ENCODE measurements at places on chromosomes 2 and 18.

DNA sequence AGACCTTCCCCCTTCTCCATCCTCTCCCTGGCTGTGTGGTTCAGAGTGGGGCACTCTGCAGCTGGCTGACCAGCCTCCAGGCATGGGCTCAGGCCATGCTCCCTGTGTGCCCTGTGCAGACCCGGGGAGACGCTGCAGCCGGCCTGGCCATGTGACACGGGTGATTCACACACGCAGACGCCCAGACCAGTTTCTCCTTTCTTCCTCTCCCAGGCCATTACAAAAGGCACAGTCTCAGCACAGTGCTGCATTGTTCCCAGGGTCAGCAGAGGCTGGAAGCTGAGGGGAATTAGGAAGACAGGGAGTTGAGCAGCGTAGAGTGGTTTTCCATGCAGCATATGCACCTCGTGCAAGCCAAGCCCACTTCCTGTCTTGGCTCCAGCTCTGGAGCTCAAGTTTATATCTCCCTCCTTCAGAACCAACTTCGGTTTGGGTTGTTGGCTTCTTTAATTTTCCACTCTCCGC, 288.5 kb downstream of the TNS1 start:
- no peak overlapping the region for H3K4me3 ChIP-seq
- H3K27me3 ChIP-seq, result no peaks in the 10 kb centered on the region
- H3K36me3 ChIP-seq, result no peaks in the 10 kb centered on the region
- H3K27ac ChIP-seq, result no peak overlapping the region
- no peak for DNase-seq
- peaks cover 5% of the 10 kb centered on the region for H3K4me1 ChIP-seq

- no peaks in the 10 kb centered on the region for H3K27me3 ChIP-seq
- no peak for DNase-seq
- no peak overlapping the region for H3K4me3 ChIP-seq
- H3K4me1 ChIP-seq, result no peaks in the 10 kb centered on the region
- H3K27ac ChIP-seq, result no peak overlapping the region
- no peaks in the 10 kb centered on the region for H3K36me3 ChIP-seq
Observed at GRCh38 chr2:226431288-226431948, 368.2 kb downstream of the IRS1 start.

DNA sequence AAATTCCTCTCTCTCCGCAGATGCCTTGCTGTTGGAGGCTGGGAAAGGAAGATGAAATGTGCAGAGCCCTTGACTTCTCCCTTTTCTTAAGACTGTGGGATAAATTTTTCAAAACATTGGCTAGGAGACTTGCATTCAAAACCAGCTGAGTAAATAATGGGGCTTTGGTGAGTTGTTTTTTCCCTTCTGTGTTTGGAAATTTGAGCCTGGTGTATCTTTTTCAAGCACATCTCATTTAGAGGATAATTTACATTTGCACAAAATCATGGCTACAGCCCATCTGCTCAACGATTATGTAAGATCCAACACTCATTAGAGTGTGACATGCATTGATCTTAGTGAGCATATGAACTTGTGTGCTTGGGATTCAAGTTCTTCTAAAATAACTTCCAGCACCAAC, 112.1 kb upstream of the ATP8B1 start:
- 0 out of 2 replicates have a peak, but pooled peaks cover 2% of the 10 kb centered on the region for H3K4me1 ChIP-seq
- no peak for DNase-seq
- H3K27me3 ChIP-seq, result no peaks in the 10 kb centered on the region
- no peak overlapping the region for H3K4me3 ChIP-seq

DNA sequence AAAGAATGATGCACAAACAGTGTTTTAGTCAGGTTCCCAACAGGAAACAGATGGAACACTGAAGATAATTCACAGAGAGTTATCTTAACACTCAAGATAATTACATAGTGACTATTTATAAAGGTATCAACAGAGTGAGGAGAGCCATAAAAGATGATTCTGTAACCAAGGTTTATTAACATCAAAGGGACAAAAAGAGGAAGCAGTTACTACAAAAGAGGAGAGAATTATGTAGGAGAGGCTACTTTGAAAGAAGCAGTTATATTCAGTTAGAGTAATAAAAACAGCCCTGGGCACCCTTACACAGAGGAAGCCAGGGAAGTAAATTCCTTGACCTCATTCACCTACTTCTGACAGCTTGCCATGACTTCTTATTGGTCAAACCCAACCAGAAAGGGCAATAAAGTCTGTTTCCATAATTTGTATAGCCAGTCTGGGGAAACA, 326.5 kb upstream of the SLC39A10 start:
- no peak for DNase-seq
- no peak overlapping the region for H3K27ac ChIP-seq
- H3K27me3 ChIP-seq, result no peaks in the 10 kb centered on the region
- H3K36me3 ChIP-seq, result no peaks in the 10 kb centered on the region
- H3K4me1 ChIP-seq, result no peaks in the 10 kb centered on the region
- no peak overlapping the region for H3K4me3 ChIP-seq

- DNase-seq, result no peak
- no peaks in the 10 kb centered on the region for H3K4me1 ChIP-seq
- H3K4me3 ChIP-seq, result no peak overlapping the region
Observed at GRCh38 chr18:52322307-52322706, 17.7 kb upstream of the DCC start.
